ENCODE measurements at places on chromosomes 5 and 9.

DNA sequence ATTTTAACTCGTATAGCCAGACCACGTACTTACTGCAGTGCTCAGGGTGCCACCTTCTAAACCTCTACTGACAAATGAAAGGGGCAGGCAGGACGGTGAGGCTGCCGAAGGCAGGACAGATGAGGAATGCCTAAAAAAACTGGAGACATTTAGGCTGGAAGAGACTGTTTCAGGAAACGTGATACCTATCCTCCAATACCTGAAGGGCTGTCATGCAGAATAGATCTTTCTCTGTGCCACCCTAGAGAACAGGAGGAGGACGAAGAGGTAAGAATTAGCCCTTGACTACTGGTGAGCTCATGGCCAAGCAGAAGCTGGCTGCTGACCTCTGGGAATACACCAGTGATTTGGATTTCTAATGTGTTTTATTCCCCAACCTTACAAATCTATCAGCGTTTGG, 139.4 kb downstream of the EFNA5 start:
- DNase-seq: no peak

- DNase-seq: no peak
These were observed 38.7 kb upstream of the NEK6 start for GRCh38 chr9:124218987-124219461.

- peak; percentile 99 for DNase-seq
These were observed at the start of gene RC3H2 for GRCh38 chr9:122904823-122905710. Gene RC3H2, minus strand, starts transcription at chr9:122905359. Its CDS starts 7,850 bp downstream, at chr9:122897509.

GRCh38 chr9:90458485-90458884, 184.1 kb downstream of the DIRAS2 start:
- peak; percentile 19 for DNase-seq

- DNase-seq: no peak
These were observed 70.5 kb downstream of the PPARGC1B start for GRCh38 chr5:149800633-149801032.

DNA sequence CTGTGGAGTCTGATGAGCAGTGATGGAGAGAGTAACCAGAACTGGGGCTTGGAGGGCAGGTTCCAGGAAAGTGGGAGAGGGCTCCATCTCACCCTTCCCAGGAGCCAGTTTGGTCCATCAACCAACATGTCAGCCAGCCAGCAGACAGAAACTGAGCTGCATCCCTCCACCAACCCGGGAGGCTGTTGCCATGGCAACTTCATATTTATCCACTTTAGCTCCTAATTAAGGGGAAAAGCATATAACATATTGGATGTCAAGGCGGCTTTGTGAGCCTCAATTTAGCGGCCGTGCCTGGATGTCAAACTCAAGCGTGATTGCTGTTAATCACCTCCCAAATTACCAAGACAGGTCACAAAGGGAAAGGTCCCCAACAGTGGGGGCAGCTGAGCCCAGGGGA, 81.5 kb upstream of the ARAP3 start:
- DNase-seq: peak; percentile 7

DNA sequence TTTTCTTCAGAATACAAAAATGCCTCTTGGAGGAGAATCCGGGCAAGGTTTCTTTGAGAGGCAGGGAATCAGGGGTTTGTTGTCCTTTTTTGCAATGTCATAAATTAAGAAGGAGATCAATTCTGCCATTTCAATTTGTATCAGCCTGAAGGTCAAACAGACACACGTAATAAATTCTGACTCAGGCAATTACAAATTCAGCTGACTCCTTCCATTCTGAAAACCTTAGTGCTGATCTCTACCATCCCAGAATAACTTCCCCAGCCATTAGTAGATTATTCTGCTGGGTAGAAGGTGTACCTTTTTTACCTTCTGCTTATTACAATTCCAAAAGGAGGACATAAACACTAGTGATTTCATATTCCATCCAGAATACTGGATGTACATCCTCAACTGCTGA, 516.6 kb downstream of the AGTPBP1 start:
- no peak for DNase-seq
